Anterior cingulate cortex (tissue), 58 donors: ENCODE measurements at places on chromosomes 12 and 14.
A peak's percentile ranks its signal among the peaks of the same experiment; 100 is the strongest.

DNA sequence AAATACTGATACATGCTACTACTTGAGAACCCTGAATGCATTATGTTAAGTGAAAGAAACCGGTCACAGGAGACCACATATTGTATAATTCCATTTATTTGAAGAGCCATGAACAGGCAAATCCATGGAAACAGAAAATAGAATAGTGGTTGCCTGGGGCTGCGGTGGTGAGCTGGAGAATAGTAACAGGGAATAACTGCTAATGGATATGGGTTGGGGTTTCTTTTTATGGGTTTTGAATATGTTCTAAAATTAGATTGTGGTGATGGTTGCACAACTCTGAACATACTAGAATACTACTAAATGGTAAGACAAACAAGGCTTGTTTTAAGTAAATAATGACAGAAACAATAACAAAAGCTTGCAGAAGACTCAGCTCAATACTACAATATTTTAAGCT is 293.0 kb downstream of the BTG1 start:
- DNase-seq, result no peak

DNA sequence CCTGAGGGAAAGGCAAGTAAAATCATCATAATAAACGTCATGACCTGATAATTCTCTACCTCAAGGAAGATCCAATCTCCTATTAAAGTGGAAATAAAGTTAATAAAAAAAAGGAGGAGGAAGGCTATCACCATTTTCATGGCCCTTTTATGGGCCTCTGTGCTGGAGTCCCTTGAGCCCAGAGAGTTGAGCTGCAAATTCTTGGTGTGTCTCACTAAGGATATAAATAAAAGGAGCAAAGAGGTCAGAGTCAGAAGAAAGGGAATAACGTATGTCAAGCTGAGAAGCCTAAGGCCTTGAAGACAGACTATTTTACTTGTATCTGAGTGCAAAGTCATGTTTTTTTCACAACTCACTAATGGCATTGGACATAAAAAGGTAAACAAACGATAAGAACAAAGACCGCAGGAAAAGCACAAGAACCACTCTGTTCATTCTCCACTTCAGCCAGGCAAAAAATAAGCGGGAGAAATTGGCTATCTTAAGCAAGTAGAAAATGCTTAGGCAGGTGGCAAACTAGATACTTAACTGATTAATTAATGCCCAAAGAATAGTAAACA is 12.0 kb upstream of the SMIM10L1 start:
- DNase-seq, result no peak

- DNase-seq, result no peak
Observed at GRCh38 chr12:132043216-132043615, 93.5 kb downstream of the EP400 start.

GRCh38 chr14:72315714-72316113 is 383.5 kb downstream of the RGS6 start:
- no peak for DNase-seq

DNA sequence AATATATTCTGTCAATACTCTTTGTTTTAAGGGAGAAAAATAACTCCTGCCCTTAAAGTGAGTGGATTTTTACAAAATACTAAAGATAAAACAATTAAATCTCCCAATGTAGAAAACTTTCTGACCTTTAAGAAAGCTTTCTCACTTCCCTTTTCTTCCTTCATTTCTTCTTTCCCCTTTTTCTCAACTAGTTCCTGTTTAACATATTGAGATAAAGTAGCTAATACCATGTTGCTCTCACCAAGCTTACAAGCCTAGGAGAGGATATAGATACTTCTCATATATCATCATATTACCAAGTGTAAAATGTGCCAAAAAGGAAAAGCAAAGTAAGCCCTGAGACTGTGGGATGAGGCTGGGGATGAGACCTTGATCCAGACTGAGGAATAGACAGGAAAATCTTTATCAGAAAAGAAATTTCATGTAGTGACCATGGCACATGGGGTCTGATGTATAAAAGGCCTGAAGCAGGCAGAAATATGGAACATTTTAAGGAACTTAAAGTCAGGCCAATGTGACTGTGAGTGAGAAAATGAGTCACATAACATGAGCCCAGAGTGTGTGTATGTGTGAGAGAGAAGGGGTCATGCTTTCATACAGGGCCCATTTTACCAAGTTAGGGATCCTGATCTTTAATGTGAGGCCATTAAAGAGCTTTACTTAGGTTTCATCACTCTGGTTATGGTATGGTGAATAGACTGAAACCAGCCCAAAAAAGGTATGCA is 1.6 kb upstream of the RPL10L start:
- DNase-seq, result no peak

DNA sequence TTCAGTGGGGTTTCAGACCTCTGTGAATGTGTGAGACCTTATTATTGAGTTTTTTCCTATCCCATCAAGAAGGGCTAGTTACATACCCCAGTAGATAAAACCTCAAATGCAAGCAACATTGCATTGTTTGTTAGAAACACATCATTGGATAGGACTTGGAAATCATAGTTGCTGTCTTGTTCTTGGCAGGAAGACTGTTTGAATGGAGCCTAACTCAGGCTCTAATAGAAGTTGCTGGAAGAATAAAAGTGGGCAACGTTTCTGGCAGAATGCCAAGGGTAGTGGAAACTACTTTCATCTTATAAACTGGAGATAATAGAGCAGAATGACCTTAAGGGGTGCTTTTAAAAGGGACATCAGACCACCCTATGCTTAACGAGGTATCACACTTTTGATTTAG is 9.9 kb upstream of the PTHLH start:
- DNase-seq, result no peak

- no peak for DNase-seq
Observed at GRCh38 chr12:105665366-105665765, 334.9 kb downstream of the C12orf75 start.

DNA sequence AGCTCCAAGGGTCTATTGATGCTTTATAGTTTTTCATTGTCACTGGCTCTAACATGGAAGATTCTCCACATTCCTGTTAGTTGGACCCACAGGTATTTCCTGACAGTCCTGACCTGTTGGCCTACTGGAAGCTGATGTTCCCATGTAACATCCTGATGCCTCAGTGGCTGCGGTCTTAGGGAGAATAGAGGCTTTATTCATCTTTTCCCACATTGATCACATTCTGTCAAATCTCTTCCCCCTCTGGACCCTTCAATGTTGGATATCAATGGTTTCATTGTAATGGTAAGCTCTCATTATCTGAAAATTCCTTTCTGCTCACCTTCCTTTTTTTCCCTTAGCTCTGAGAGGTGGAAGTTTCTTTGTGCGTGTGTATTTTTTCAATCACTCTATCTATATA is 280.9 kb upstream of the TBX3 start:
- no peak for DNase-seq

- no peak for DNase-seq
Observed at GRCh38 chr14:68178282-68178681, 358.7 kb downstream of the RAD51B start.

- peak; percentile 50 for DNase-seq
Observed at GRCh38 chr12:104381731-104382480, 74.8 kb upstream of the CHST11 start.

- no peak for DNase-seq
Observed at GRCh38 chr12:102763061-102763460, 154.0 kb downstream of the PAH start.

DNA sequence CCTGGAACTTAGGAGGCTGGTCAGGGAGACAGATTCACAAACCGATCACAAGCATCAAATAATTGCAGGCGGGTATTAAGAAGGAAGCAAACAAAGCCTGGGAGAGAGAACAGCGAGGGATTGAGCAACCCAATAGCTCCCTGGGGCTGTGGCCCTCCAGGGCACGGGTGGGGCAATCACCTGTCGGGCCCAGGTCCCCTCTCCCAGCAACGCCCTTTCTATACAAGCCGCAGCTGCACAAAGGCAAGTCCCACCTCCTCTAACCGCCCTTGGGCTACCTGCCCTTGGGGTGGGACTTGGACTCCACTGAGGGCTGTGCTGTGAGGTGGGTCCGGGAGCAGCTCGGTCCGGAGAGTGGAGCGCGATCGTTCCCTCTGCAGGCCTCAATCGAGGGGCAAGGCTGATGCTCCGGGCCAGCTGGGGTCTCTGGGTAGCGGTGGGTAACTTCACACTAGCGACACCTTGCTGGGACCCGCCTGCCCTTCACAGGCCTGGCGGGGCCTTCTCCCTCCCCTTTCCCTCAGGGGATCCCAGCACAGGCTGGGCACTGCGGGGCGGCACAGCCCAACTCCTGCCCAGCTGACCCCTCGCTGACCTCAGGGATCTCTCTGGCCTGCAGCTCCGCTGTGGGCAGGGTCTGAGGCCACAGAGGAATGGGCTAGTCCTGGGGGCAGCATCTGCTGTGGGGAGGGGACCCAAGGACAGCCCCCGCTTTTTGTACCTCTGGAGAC is 8.0 kb downstream of the PHB2 start:
- no peak for DNase-seq

GRCh38 chr12:94874518-94875302 is 128.8 kb downstream of the NDUFA12 start:
- no peak for DNase-seq

DNA sequence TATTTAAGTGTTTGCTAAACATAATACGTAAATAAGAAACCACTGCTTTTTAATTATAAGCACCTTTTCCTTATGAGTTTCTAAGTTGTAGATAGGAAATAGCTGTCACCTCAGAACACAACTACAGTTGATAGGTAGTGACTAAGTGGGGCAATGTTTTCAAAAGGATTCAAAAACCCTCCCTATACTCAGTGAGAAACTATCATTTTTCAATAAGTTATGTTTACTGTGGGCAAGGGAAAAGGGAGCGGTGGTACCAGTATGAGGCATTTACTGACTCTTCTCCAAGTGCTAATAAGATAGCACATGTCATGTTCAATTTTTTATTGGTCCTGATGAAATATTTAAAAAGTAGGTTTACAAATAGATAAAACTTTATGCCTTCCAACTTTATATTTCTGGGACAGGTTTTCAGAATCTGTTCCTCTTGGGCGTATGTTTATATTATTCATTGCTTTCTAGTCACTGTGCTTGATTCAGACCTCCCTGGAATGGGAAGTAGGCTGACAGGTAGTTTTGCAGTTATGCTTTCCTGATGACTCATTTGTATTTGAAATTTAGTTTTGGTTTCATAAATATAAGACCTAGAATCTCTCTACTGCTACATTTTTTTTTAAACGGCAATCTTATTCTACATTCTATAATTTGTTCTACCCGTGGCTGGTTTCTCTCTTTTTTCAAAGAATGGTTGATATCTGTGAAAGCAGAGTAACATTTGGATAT is 153.1 kb downstream of the TMEM117 start:
- DNase-seq, result no peak

DNA sequence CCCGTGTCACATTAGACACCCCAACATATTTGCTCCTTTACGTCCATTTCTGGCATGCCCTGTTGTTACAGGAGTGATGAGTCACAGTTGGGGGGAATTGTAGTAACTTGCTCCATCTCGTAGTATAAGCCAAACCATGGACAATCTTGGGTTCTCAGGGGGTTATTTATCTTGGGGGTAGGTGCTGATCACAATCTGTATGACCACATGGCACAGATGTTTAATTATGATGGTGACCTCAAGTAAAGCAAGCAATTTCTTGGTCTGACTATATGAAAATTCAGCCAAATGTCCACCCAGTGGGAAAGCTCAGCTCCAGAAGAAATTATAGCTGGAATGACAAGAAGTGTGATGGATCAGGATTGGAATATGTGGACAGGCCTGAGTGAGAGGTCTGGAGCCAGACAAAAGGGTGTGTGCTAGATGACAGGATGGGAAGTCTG is 32.1 kb upstream of the STON2 start:
- DNase-seq, result no peak

DNA sequence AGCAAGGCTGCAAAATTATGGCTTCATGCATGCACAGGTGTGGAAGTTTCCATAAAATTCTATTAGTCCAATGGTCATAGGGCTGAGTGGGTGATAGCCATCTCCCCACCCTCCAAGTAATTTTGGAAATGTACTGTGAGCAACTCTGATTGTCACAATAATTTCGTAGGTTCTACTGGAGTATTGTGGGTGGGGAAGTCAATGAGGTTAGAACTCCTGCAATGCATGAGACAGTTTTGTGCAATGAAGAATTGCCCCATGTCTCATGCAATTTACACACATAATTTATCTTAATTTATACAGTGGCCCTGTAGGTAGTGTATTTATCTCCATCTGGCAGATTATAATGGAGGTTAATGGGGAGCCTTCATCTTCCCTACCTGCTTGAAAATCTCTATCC is 20.5 kb downstream of the IFNG start:
- no peak for DNase-seq

GRCh38 chr12:20370866-20371519 is 2.7 kb downstream of the PDE3A start:
- no peak for DNase-seq

- no peak for DNase-seq
Observed at GRCh38 chr12:15712823-15713660, 76.1 kb downstream of the EPS8 start.

DNA sequence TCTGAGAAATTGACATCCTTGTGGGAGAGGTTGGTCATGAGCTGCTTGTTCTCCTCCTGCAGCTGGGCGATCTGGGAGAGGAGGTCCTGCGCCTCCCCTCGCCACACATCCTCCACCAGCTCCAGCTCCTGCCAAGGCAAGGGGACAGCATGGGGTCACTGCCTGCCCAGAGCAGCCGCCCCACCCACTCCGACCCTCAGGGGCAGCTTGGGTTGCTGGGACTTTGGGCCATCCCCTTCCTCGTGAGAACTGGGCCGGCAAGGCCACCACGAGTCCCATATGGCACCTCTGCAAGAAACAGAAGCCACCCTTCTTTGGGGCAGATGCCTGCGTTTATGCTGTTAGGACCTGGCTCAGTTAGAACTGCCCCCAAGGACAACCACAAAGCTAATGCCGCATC is 10.0 kb downstream of the RILPL1 start:
- DNase-seq, result no peak

- no peak for DNase-seq
Observed at GRCh38 chr12:108414021-108414420, 74.9 kb upstream of the CMKLR1 start.

- DNase-seq, result no peak
Observed at GRCh38 chr12:868722-869121, 80.8 kb downstream of the RAD52 start.

- no peak for DNase-seq
Observed at GRCh38 chr12:121441555-121441954, 41.6 kb downstream of the RNF34 start.

GRCh38 chr12:52274521-52275120 is at the start of gene KRT86:
Gene KRT86 (plus strand): TSS chr12:52274645. CDS start chr12:52301917, 27,272 bp downstream.
- DNase-seq, result no peak
